Activated T-cell treated with anti-CD3 and anti-CD28 coated beads for 1 hour (primary cell): ENCODE measurements at places on chromosomes 16 and 17.

DNA sequence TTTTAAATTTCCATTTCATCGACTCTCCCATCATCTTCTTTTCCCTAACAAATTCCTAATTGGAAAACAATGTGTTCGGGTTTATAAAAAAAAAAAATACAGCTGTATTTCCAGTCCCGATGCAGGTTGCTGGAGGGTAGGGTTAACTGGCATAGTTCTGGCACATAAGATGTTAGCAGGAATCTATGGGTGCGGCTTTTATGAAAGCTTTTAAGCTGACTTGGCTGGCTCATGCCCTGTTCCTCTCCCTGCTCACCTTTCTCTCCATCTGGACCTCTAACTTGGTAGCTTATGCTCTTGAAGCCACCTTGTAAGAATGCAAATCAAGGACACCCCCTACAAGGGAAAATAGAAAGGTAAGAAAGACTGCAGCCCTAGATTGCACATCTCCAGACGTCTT lies 33.2 kb upstream of the KCNJ2 start:
- no peak for DNase-seq

DNA sequence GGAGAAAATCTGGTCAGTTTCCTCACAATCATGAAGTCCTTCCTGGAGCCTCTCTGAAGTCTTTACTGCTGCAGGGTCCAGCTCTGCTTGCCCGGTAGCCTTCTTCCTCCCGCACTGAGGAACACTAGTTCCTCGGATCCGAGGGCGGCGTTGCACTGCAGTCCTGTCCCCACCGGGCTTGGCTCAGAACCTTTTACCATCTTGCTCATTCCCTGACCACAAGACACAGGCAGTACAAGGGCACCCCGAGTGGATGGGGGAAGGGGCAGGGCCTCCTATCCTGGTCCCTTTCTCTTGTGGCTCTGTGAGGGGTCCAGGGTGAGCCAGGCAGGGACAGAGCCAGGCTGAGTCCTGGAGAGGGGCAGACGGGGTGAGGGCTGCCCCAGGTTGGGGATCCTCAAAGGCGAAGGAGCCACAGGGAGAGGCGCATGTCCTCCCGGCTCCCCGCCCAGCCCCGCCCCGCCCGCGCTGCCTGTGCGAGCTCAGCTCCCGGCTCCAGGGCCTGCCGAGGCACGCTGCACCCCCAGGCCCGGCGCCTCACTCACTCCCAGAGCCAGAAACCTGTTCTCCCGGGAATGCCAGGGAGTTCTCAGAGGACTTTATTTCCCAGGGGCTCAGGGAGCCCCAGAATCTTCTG lies 1.5 kb downstream of the FOXN1 start:
- no peak for DNase-seq

GRCh38 chr17:2122641-2123302 lies 67.9 kb downstream of the HIC1 start:
- no peak for DNase-seq

DNA sequence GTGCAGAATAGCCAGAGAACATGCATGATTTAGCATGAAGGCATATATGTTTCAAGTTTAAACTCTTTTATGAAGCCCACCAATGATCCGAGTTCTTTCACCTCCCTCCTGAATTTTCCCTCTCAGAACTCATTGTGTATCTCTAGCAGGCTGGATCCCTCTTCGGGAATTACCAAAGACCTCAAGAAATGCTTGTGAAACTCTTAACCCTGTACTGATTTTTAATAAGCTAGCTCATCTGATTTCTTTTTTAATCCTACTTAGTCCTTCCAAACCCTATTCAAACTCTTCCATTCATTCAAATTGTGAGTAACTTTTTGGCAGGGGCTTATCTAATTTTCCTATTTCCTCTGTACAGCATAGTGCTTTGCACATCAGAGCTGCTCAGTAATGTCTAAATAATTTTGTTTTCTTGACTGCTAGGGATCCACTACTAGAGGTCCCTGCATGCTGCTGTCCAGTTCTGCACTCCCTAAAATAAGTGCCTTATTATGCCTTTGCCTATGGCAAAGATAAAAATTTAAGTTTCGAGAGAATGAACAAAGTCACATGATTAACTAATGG lies 723.8 kb downstream of the CDH11 start:
- DNase-seq = no peak

DNA sequence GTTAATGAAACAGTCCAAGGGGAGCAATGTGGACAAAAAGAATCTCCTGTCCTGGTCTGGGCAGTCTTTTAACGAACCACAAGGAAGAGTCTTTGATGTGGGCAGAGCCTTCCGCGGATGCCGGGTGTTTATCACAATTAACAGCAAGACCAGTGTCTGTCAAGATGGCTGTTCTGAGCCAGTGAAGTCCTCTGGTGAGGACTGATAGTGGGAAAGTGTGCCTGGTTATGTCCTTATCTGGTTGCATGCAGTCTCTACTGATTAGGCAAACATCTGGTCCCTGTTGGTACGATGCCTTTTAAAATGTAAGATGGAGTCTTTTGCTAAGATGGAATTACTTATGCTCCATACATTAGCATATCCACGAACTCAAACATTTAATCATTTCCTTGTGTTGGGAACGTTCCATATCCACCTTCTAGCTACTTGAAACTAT lies 88.5 kb downstream of the ZNF18 start:
- DNase-seq = no peak

DNA sequence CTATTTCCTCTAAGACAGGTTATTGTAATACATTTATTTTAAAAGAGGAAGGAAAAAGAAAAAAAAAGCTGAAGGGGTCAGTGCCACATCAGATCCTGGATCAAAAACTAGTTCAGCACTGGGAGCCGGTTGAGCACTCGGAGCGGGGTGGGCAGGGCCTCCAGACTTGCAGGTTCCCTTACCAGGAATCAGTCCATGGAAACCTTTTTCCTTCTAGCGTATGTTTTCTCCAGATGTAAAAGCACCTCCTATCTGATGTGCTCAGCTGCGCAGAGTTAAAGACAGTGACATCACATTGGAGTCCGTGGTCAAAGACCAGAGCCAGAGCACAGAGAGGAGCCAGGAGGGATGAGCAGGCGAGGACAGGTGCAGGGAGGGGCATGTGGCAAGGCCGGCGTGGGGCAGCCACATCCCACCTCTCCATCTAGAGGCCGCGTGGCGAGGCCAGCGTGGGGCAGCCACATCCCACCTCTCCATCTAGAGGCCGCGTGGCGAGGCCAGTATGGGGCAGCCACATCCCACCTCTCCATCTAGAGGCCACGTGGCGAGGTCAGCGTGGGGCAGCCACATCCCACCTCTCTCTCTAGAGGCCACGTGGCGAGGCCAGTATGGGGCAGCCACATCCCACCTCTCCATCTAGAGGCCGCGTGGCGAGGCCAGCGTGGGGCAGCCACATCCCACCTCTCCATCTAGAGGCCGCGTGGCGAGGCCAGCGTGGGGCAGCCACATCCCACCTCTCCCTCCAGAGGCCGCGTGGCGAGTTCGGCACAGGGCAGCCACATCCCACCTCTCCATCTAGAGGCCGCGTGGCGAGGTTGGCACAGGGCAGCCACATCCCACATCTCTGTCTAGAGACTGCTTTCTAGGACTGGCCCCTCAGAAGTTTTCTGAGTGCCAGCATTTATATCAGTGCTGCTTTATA lies 166.8 kb upstream of the CHMP6 start:
- DNase-seq = no peak

DNA sequence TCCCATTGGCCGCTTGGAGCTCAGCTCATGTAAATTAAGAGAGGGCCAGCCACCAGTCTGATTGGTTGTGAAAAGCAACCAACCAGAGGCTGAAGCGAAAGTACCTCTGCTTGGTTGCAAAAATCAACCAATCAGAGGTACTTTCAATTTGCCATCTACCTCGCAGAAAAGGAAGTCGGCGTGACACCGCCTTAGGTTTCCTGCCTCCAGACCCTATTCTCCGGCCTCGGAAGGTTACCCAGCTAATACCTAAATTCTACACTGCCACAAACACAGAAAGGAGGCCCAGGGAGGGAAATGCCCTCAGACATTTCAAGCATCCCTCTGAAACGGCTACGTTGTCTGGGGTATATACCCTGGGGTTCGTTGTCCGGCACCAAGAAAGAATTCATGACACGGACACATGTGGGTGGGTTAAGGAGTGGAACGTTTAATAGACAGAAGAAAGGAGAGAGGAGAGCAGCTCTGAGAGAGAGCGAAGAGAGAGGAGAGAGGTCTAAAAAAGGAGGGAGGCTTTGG lies 481.3 kb downstream of the TMEM114 start:
- no peak for DNase-seq
